ENCODE measurements at places on chromosomes 3 and 15. TPM values are rescaled to one million over a fixed set of nuclear protein-coding genes. Genes with fewer than 3 reads are reported as not detected.
A peak's percentile ranks its signal among the peaks of the same experiment; 100 is the strongest.

Gene SI
- total RNA-seq, result not detected

- no peak for DNase-seq
Measured at GRCh38 chr15:100928632-100929280, 9.6 kb downstream of the LRRK1 start.

- no peak for DNase-seq
Measured at GRCh38 chr15:99753066-99753465, 19.8 kb upstream of the LYSMD4 start.

Gene GHSR
- total RNA-seq, result not detected

GRCh38 chr15:98745650-98746374 lies 97.5 kb downstream of the IGF1R start:
- no peak for DNase-seq

Gene CPN2
- 0.24 TPM for total RNA-seq

Gene SLC9C1
- total RNA-seq, result 1.9 TPM

DNA sequence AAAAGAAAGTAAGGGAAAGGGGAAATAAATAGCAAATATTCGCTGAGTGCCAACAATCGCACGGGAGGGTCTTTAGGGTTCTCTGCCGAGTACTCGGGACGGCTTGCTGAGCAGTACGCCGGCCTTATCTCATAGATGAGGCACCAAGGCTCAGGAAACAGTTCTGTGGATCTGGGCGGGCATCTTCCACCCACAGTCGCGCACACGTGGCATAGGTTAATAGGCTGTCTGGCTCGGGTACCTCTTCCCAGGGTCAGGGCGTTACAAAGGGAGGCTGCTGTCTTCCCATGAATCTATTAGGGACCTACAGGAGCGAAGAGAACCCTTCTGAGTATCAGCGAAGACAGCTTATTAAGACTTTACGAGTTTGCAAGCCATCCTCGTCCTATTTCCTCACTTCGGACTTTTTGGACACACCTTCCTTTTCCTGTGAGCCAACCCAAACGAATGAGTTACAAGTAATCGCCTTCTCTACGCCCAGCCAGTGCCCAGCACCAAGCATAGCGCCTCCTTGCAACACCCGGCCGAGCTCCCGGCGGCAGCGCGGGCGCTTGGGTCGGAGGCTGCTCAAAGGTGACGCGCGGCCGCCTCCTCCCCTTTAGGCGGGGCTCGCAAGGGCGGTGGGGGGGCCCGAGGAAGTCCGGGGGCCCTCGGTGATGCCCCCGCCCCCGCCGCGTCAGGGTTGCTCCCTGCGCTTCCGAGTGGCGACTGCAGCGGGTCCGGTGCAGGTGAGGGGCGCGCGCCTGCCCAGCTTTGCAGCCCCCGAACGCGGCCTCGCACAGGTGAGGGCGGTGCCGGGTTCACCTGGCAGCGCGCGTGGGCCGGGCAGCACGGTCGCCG lies at the start of gene MCTP2:
Gene MCTP2, plus strand, starts transcription at position 679 of the 840 bp plus-strand sequence. CDS start 66,705 bp downstream, outside the sequence.
- DNase-seq, result peak; percentile 42

Gene CEMIP
- total RNA-seq, result not detected

Gene CEP70
- total RNA-seq, result 13.7 TPM
